ENCODE measurements at places on chromosomes 5 and 9.

GRCh38 chr5:34686762-34687268, 30.7 kb downstream of the RAI14 start:
- DNase-seq: peak; percentile 97

GRCh38 chr9:112795921-112796320, 45.4 kb downstream of the SNX30 start:
- DNase-seq: no peak

GRCh38 chr9:17462869-17463464, 115.9 kb upstream of the SH3GL2 start:
- peak; percentile 9 for DNase-seq

DNA sequence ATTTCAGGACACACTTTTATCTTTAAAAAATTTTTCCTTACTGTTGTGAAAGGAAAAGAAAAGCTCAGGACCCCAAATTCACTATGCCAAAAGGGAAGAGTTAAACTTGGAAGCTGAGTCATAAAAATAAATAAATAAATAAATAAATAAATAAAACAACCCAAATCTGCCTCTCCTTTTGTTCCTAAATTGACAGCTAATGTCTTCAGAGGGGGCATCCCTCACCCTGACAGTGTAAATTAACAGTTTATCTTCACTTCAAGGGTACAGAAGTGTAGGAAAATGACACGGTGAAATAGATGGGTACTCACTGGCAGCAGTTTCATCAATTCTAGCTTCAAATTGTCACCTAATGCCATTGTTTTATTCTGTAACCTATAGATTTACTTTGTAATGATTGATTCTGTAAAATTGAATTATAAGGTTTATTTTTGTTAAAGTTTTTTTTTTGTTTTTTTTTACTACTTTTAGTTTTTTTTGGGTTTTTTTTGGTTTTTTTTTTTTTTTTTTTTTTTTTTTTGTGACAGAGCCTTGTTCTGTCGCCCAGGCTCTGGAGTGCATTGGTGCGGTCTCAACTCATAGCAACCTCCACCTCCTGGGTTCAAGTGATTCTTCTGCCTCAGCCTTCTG, 18.5 kb upstream of the ANXA1 start:
- no peak for DNase-seq

- DNase-seq: no peak
These were observed 19.4 kb downstream of the LAMC3 start for GRCh38 chr9:131028221-131028884.

DNA sequence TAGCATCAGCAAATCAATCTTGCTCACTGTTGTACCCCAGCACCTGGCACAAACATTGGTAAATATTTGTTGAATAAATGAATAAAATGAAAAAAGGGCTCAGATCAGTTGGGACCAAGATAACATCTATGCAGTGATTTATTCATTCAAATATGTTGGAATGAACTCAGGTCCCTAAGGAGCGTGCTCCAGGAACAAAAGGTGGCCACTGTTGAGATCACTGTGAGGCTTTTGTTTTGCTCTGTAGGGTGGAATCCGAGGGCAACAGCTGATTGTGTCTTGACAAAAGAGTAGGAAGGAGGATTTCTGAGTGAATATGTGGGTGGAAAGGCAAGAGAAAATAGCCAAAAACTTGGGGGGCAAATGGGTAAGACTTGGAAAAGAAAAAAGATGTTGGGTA, 89.7 kb downstream of the PPP2R2B start:
- no peak for DNase-seq

GRCh38 chr5:143118222-143118621, 285.3 kb downstream of the NR3C1 start:
- DNase-seq: no peak

DNA sequence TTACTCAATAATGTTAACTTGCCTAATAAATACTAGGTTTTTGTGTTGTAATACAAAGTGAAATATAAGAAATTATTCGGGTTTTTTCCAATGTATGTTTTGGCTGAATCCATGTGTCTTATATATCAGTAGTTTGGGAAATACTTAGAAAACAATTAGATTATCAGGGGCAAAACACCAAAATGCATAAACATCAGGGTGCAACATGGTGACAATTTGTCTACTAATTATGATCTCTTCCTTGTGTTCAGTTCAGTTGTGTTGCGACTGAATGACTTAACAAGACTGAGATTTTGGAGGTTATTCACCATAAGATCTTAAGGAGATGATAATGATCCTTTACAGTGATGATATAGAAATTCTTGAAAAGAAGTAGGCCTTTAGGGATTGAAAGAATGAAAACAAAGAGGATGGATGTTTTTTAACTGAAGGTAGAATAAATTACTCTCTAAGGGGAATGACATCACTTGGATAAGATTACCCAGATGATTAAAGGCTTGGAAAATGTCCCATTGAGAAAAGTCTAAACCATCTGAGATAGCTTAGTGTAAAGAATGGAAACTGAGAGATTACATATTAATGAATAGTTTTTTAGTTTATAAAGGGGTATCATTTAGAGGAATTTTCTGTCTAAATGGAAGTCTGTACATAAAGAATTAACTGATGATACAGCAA, 415.8 kb downstream of the SPATA31D1 start:
- DNase-seq: no peak

DNA sequence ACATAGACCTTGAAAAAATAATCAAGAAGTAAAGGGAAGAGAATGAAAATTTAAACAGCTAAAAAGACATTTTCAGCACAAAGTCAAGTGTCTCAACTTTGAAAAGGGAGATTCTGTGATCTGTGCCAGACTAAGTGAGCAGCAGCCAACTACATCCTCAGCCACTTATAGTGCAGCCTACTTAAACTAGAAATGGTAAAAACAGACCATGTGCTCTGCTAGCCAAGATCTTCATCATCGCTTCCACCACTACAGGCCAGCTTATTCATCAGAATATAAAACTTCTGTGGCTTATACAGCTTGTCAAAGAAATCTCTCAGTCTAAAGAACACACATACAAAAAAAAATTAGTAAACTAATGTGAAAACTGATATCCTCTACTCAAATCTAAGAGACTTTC, 63.5 kb downstream of the CEMIP2 start:
- no peak for DNase-seq

GRCh38 chr9:15834541-15834940, 281.7 kb downstream of the CCDC171 start:
- no peak for DNase-seq

GRCh38 chr9:4691795-4692194, 12.4 kb downstream of the CDC37L1 start:
- DNase-seq: no peak

DNA sequence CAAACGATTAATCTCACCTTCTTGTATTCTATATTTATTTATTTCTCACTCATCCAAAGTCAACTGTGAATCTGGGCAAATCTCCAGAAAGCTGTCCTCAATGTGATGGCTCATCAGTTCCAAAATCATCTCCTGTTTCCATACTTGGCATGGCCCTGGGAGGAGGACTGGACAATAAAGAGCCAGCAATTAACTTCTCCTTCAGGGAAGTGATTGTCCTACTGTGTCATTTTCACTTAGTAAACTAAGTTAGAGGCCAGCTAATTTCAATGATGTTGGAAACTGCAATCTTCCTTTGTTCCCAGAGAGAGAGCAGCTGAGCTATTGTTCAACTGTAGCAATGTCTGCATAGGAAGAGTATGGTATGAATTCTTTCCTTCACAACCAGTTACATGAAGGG, 17.5 kb downstream of the CDH12 start:
- no peak for DNase-seq

GRCh38 chr9:128213746-128214497, 10.7 kb downstream of the DNM1 start:
- DNase-seq: no peak

DNA sequence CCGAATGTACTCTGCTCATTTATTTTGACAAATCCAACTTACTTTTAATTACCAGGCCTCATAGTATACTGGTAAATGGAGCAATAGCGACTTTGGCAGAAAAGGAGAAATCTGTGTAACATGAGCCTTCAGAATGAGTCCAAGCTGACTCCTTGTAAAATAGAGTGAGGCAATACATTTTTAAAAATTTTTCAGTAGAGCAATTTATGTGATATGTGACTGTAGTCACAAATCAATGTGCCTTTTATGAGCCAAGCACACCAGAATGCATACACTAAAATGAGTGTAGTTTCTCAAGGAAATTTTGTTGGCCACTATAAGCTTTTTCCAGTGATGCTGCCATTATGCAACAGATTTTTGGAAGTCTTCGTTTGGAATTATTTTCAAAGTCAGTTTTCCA, 73.8 kb downstream of the SNCAIP start:
- DNase-seq: no peak

DNA sequence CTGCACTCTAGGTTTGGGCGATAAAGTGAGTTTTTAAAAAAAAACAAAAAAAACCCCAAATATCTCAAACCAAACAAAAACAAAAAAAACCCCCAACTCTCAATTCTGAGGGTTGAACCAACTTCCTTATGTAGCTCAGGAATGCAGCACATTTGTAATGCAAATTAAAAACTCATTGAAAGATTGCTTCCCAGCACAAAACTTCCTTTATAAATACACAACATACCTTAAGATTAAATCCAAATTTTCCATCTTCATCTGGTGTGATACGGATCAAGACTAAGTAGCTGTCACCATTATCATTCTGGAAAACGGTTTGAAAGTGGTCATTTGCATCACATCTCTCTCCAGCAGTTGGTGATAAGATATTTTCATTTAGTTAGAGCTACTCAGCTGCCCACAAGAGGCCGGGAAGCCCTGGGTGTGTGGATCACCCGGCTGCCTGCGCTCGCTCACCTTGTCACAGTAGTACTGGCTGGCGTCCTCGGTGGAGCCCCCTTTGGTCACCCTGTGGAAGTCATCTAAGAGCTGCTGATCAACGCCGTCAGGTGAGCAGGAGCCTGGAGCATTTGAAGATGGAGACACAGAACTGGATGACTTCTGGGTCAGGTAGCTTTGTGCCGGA, 88.2 kb downstream of the PTPN3 start:
- DNase-seq: no peak

DNA sequence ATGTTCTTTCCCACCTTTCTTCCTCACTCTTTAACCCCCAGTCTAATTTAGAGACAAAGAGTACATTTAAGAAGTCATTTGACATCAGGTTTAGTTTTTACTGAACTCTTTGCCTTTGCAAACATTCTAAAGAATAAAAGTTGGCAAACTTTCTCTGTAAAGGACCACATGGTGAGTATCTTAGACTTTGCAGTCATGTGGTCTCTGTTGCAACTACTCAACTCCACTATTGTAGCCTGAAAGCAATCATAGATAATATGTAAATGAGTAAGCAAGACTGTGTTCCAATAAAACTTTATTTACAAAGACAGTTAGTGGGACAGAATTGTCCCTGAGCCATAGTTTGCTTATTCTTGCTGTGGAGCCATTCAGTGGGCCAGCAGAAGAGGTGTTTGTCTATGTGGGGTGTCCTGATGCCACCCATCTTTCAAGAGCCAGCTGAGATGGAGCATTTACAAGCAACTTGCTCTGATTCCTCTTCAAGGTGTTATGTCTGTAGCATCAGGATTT, 25.4 kb downstream of the ABLIM3 start:
- DNase-seq: no peak

GRCh38 chr5:94545870-94546625, 72.4 kb downstream of the KIAA0825 start:
- no peak for DNase-seq

DNA sequence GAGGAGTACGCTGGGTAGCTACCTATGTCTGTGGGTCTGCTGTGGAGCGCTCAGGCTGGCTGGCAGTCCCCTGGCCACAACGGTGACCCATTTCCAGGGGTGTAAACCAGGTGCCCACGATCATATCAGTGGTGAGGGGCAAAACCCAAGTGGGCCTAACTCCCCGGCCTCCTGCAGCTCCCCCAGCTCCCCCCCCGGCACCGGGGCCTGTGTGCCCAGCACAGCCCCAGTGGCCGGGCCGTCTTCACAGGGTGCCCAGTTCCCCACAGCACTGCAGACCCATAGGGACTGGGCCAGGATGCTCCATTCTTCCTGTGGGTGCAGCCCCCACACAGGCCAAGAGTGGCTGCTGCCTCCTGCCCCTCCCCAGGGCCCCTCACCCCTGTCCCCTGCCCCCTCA, 958 bp upstream of the LCN8 start:
- no peak for DNase-seq

DNA sequence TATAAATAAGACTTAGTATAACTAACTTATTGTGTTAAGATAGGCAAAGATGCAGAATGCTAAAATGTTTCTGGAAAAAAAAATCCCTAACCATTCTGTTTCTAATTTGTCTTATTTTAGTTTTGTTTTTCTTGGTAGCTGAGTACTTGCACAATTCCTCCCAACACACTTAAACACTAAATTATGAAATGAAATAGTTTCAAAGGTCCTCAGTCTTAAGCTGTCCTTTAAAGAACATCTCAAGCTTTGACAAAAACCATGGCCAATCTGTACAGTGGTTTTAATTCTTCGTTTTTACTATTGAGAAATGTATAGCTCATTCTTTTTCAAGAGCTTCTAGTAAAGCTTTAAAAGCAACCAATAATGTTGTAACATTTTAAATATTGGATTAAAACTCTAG, 171.5 kb downstream of the EDIL3 start:
- no peak for DNase-seq

- no peak for DNase-seq
These were observed 84.3 kb upstream of the TAF11L2 start for GRCh38 chr5:17413691-17414090.

DNA sequence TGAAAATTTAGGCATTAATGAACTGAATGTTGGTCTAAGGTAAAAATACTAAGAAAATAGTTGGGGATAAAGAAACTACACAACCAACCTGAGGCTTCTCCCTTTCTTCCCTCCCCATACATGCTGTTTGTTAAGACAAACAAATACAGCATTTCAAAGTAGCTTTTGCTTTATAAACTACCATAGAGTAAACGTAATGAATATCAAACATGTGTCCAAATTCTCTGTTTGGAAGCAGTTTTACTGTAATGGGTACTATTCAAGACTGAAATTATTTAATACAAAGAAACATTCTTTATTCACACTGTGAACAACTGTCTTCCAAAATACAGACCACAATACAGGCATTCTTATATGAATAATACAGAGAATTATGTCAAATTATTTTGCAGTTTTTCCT, 52.0 kb downstream of the SLC44A1 start:
- no peak for DNase-seq

DNA sequence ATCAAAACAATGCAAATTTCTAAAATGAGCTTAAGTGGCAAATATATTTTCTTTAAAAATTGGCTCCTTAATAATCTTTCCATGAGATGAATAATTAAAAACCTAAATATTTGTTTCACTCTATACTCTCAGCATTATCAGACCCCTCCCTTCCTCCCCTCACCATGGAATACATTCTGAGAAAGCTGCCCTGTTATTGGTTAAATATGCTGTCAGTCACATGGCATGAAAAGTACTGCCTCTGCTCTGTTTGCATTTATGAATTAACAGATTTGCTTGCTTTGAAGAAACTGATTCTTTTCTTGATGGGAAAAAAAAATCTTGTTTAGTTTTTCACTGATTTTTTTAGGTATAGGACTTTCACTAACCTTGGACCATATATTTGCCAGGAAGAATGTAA, 17.0 kb upstream of the RPS23 start:
- DNase-seq: no peak

GRCh38 chr5:150758203-150758530, 650 bp downstream of the DCTN4 start:
- DNase-seq: no peak
